Upper lobe of left lung (tissue), 6 donors: ENCODE measurements at places on chromosomes 3 and 15. TPM values are rescaled to one million over a fixed set of nuclear protein-coding genes. Genes with fewer than 3 reads are reported as not detected.

GRCh38 chr3:117820658-117821299 is 1111.2 kb downstream of the TUSC7 start:
- no peak for DNase-seq

GRCh38 chr15:101538996-101539395 is 49.5 kb upstream of the PCSK6 start:
- no peak for DNase-seq

DNA sequence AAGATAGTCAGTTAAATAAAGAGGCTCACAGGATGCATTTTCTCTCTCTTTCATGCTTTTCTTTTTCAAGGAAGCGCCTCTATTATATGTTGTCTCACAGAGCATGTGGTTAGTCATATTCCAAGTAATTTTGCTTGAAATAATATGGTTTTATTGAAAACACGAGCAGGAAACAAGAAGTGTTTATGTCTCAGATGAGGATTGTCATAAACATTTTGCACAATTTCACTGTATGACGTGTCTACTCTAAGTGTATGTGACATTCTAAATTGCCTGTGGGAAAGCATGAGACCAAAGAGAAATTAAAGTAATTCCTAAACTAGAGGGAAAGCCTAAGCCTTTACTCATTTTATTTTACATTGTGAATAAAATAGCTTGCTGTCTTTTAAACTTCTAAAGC is 818.6 kb downstream of the EPHA3 start:
- no peak for DNase-seq

DNA sequence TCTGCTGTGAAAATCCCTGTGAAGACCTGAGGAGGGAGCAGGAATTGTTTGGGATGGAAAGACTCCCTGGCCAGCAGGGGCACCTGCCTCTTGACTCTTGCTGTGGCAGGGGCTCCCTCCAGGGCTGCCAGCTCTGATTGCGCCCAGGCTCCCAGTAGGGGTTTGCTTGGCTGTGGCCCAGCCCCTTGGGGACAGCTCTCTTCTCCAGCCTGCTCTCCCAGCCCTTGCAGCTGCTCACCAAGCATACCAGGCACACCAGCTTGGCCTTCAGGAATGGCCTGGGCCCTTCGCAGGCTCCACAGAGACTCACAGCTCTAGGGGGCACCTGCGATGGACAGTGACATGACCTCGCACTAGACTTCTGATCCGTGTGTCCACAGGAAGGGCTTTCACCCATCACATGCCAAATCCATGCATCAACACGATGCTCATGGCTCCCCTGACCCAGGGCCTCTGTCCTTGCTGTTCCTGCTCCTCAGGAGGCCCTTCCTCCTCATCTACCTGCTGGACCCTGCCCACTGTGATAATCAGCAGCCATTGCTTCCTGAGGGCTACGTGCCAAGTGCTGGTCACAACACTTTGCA is 61.8 kb downstream of the SCN5A start:
- DNase-seq, result peak; percentile 54

GRCh38 chr3:44396200-44397171 is 57.9 kb downstream of the TCAIM start:
- peak; percentile 29 for DNase-seq

DNA sequence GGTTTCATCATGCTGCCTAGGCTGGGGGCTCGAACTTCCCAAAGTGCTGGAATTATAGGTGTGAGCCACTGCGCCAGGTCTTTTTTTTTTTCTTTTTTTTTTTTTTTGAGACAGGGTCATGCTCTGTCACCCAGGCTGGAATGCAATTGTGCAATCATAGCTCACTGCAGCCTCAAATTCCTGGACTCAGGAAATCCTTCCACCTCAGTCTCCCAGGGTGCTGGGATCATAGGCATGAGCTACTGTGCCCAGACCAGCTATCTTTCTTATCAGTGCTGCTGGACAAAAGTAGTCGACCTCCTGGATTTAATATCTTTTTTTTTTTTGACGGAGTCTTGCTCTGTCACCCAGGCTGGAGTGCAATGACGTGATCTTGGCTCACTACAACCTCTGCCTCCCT is 60.8 kb downstream of the TFDP2 start:
- DNase-seq, result no peak

- no peak for DNase-seq
These were observed 36.5 kb downstream of the CAPN3 start for GRCh38 chr15:42395838-42396237.

DNA sequence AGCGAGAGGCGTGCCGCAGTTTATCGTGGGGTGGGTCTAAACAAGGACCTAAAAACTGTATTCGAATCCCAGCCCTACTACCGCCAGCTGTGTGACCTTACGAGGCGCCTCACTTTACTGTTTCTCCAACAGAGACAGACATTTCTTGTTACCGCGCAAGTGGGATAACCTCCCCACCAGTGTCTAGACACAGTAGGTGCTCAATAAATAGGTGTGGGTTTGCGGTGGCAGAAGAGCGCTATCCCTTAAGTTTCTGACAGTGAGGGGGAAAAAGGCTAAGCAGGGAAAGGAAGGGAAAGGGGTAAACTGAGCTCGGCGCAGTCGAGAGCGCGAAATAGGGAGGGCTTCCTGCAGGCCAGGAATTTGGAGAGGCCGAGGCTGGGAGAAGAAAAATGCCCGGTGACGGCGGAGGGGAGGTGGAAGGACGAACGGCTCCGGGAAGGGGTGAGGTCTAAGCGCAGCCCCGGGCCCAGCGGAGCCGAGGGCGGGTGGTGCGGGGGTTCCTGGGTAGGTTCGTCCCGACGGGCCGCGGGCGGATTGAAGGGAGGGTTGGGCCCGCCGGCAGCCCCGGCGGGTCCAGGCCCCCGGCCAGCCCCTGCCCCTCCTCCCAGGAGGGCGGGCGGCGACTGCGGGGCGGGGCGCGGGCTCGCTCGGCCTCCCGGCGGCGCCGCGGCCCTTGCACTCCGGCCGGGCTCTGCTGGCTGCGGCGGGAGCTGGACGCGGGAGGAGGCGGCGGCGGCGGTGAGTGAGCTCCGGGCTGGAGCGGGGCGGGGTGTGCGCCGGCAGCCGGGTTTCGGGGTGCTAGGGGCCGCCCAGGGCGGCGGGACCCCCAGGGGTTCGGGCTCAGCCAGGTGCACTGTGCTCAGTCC is at the start of gene CGNL1:
CGNL1 (plus strand) TSS at position 679 of the 869 bp plus-strand sequence. CDS start 61,495 bp downstream, outside the sequence.
- peak; percentile 60 for DNase-seq

- DNase-seq, result no peak
These were observed 93.6 kb upstream of the POU1F1 start for GRCh38 chr3:87370007-87370406.

DNA sequence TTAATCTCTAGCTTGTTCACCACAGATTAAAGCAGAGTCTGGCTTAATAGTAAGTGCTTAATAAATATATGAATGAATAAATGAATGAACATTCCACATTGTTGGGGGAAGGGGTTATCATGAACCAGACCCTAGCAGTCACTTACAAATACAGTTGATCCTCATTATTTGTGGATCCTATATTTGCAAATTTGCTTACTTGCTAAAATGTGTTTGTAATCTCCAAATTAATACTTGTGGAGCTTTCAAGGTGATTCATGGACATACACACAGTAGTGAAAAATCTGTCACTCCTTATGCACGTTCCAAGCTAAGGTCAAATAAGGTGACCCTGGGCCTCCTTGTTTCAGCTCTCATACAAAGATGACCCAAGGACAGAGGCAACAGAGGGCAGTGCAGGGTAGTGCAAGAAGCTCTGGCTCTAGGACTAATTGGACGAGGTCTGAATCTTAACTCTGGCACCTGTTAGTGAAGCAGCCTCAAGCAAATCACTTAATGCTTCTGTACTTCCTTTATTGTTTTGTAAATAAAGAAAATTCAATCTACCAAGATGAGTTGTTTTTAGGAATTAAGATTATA is 112.8 kb upstream of the C2CD4B start:
- DNase-seq, result peak; percentile 34

DNA sequence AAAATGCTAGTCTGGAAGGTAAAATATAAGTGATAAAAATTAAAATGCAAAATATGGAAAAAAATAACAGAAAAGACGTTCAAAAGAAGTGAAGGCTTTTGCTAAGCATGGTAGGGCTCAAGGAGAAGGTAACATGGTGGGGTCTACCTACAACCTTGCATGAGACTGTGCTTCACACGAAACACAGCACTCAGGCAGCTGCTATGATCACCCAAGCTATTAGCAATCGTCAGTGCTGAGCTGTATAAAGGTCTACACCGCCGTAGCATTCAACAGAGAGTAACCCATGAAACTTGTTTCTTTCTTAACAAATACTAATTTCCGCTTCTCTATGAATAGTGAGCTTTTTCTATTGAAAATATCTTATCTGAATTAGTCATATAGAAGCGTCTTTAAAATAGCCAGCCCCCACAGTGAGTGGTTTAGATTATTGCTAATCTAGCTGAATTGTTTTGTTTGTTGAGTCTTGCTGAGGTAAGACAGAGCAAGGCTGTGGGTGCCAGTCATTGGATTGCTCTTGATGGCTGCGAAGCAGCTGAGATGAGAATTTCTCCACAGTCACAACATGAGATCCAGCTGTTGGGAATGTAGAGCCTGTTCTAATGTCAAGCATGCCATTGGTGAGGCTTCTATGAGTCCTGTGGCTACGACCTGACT is 230.0 kb downstream of the KLF13 start:
- DNase-seq, result no peak

DNA sequence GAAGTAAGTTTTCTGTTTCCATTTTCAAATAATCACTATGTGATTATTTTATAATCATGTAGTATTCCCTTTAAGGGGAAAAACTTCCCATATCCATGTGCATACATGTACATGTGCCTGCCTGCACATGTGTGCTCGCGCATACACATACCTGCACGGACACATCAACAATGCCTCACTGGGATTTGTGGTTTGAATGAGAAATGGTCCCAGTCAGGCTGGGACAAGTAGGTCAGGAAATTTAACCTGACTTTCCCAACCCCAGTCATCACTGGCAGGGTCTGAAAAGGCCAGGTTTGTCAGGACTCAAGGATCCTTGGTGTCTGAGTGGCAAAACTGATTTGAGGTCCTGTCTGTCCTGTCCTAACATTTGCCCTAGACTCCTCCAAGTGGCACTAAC is 109.3 kb upstream of the MRPS22 start:
- no peak for DNase-seq

GRCh38 chr3:24802614-24803013 is 308.0 kb upstream of the THRB start:
- no peak for DNase-seq

- no peak for DNase-seq
These were observed 126.4 kb downstream of the OXSM start for GRCh38 chr3:25916321-25916720.

DNA sequence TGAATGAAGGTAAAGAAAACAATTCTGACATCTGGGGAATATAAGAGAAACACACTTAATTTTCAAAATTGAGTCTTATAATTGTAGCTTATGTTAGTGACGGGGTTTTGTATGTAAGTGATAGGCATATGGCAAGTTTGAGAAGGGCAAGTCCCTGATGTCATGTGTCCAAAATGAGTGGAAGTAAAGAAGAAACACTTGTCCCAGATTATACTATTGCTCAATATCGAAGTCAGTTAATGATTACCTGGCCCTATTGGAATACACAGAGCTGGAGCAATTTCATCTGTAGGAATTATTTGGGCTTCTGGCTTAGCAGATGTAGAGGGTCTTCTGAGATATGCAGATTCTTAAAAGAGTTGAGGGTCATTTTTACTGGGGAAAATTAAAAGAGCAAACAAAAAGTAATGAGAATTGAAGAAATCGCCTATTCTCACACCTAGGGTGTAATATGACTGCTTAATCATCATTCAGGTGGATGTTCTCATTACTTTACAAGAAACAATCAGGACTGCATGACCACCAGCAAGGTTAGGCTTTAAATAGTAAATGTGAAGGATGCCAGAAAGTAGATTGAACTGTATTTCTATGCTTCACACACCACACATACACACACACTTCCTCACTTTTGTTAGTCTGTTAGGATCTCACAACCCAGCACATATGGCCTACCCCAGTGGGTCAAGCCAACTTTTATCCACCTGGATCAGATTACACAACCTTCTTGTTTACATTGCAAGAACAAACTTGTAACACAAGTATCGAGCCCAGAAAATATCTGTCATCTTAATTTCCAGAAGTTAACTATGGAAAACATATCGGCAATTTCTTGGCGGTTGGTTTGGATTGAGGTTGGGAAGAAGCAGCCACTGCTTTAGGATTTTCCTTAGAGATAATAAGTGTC is 183.3 kb upstream of the LRRC3B start:
- DNase-seq, result no peak

DNA sequence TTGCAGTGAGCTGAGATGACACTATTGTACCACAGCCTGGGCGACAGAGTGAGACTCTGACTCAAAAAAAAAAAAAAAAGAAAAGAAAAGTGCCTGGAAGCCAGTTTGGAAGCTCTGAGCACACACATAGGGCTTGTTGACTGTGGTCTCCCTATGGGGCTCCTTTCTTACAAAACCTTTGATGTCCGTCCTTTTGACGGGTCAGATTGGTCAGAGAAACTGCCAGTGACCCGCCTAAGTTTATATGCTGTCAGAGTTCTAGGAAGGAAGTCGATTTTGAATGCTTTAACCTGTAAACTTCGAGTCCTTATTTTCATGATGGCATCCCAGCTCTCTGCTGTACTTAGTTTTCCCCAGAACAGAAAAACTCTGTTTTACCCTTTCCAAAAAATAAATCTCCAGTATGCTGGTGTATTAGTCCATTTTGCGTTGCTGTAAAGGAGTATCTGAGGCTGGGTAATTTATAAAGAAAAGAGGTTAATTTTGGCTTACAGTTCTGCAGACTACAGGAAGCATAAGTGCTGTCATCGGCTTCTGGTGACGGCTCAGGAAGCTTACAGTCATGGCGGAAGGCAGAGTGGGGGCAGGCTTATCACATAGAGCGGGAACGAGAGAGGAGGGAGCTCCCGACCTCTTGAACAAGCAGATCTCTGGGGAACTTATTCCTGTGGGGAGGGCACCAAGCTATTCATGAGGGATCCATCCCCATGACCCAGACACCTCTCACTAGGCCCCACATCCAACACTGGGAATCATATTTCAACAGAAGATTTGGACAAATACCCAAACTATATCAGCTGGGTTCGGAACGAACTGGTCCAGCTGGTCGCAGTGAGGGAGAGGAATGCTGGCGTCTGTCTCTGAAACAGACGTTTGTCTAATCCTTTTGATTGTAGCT is 72.3 kb downstream of the LMLN start:
- DNase-seq, result no peak

SERINC4 gene
- total RNA-seq, result 0.34 TPM

GLDN gene
- 40.1 TPM for total RNA-seq

USP8 gene
- 21.8 TPM for total RNA-seq

SCAMP5 gene
- total RNA-seq, result 1.5 TPM

PRICKLE2 gene
- 68.9 TPM for total RNA-seq

TP63 gene
- 1.4 TPM for total RNA-seq

PLA2G4F gene
- 57.8 TPM for total RNA-seq

SST gene
- not detected for total RNA-seq

WDR93 gene
- 2.1 TPM for total RNA-seq
